Common myeloid progenitor, CD34-positive (primary cell): ENCODE measurements at places on chromosomes 1 and 21.

- no peak for DNase-seq
These were observed 12.2 kb downstream of the FCRLB start for GRCh38 chr1:161733526-161733925.

DNA sequence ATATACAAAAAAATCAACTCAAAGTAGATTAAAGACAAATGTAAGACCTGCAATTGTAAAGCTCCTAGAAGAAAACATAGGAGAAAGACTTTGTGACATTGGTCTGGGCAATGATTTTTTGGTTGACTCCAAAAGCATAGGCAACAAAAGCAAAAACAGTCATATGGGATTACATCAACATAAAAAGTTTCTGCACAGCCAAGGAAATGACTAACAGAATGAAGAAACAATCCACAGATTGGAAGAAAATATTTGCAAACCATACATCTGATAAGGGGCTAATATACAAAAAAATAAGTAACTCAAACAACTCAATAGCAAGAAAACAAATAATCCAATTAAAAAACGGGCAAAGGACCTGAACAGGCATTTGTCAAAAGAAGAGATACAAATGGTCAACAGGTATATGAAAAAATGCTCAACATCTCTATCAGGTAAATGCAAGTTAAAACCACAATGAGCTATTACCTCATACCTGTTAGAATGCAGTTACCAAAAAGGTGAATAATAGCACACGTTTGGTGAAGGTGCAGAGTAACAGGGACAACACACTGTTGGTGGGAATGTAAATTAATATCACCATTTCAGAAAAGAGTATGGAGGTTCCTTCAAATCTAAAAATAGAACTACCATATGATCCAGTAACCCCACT, 173.7 kb upstream of the COA6 start:
- no peak for DNase-seq

DNA sequence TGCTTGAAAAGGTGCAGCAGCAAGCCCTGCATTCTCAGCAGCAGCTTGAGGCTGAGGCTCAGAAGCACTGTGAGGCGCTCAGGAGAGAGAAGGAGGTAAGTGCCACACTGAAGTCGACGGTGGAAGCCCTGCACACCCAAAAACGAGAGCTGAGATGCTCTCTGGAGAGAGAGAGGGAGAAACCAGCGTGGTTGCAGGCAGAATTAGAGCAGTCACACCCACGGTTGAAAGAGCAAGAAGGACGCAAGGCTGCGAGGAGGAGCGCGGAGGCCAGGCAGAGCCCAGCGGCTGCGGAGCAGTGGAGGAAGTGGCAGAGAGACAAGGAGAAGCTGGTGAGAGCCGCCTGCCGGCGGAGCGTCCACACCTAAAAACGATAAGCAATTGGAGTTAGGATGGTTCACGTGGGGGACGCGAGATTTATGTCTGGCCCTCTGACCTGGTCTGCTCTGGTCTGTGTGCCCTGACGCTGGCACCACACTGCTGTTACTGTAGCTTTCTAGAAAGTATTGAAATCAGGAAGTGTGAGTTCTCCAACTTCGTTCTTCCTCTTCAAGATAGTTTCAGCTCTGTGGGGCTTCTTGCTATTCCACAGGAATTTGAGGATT, 26.7 kb upstream of the DIP2A start:
- DNase-seq: no peak

DNA sequence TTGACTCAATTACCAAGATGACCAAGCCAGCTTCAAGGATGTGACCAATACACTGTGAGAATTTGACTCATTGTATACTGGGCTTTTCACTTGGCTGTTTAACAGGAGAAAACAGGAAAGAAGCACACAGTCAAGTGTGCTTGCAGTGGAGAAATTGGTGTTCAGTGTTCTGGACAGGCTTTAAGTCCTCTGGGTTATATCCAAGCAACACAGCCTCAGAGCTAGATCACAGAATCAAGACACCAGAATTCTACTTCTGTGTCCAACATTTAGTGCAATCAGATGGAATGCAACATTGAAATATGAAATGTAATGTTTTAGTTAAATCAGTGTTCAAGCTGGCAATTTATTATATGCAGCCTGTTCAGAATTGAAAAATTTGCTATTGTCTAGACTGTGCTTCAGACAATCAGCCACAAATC, 694.4 kb downstream of the LTN1 start:
- no peak for DNase-seq

DNA sequence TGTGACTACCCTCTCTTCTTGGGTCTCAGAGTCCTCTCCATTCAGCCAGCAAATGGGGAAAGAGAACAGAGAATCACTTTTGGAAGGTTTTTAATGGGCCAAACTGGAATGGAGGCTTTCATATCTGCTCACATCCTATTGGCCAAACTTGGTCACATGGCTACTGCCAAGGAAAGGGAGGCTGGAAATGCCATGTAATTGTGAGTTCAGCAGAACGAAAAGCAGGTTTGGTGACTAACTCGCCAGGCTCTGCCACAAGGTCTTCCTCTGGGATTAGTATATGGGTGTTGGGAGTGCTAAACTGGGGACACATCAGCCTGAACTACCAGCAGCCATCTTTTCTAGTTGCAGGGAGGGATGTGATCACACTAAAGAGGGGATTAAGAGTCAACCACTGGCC, 19.2 kb downstream of the RD3 start:
- no peak for DNase-seq

GRCh38 chr1:88892357-88892877, 1.1 kb upstream of the GTF2B start:
- DNase-seq: peak; percentile 52

GRCh38 chr1:180158149-180159147, 3.8 kb downstream of the QSOX1 start:
- no peak for DNase-seq

GRCh38 chr1:155529109-155529508, 33.5 kb downstream of the ASH1L start:
- no peak for DNase-seq

- DNase-seq: no peak
These were observed 43.5 kb upstream of the KIF21B start for GRCh38 chr1:201066986-201067385.

DNA sequence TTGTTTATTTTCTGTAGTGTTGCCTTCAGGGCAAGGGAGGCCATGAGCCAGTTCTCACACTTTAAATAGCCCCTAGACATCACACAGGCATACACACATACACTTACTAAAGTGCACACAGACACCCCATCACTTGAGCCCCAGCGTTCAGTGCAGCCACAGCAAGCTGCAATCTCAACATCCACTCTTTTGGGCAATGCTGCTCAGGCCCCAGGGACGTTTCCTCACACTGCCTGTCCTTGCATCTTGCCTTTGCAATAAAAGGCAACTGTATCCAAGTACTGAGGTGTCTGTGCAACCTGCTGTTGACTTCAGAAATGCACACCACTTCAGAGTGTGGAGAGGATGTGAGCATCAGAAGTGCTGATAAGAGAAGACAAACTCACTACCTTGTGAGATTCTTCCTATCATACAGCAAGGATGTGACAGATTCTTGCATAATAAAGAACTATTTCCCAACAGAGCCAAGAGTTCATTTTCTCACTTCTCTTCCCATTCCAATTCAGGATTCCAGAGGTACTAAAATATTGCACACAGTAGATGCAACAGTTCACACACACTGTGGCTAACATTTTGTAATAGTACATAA, 36.2 kb downstream of the IRF2BP2 start:
- DNase-seq: no peak

DNA sequence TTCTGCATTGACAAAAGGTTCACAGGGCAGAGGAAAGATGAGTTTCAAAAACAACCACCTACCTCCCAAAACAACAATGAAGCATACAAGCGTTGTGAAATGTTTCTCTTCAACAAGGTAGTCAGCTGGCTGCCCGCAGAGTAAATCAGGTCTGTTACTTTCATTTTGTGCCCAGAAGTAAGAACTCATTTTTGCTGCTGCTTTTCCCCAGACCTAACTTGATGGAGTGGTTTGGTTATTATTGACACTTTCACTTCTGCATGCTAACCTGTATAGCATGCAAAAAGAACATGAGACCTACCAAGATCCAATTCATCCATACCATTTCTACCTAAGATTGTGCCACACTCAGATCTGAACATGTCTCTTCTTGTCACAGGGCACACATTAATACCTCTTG, 1.3 kb downstream of the SLC9C2 start:
- DNase-seq: no peak

- peak; percentile 51 for DNase-seq
These were observed 83.4 kb downstream of the LYST start for GRCh38 chr1:235783148-235783776.

- peak; percentile 39 for DNase-seq
These were observed 1.1 kb upstream of the TMEM82 start for GRCh38 chr1:15740924-15741850.

GRCh38 chr1:62417351-62417999, 19.4 kb upstream of the USP1 start:
- no peak for DNase-seq

GRCh38 chr1:13667691-13668090, 32.3 kb upstream of the PRDM2 start:
- peak; percentile 36 for DNase-seq

- no peak for DNase-seq
These were observed 6.5 kb downstream of the CDK18 start for GRCh38 chr1:205510951-205511330.

- DNase-seq: no peak
These were observed 150.3 kb upstream of the ETV3 start for GRCh38 chr1:157288492-157288891.

GRCh38 chr1:8238141-8239038, 79.5 kb upstream of the SLC45A1 start:
- no peak for DNase-seq

DNA sequence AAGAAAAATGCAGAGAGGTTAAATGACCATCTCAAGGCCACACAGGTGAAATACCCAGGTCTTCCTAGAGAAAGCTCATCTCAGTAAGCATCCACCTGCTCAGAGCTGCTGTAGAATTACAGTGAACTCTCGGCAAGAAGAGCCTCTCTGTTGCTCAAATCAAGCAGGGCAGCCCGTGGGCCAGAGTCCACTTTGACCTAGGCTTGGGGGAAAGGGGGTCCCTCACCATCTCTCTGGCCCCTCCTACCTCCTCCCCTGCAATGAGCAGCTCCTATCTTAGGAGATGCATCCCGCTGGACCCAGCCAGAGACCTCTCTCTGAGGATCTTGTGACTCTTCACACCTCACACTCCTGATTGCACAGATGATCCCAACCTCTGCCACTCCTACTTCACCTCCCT, 364.7 kb downstream of the PTPRU start:
- no peak for DNase-seq

DNA sequence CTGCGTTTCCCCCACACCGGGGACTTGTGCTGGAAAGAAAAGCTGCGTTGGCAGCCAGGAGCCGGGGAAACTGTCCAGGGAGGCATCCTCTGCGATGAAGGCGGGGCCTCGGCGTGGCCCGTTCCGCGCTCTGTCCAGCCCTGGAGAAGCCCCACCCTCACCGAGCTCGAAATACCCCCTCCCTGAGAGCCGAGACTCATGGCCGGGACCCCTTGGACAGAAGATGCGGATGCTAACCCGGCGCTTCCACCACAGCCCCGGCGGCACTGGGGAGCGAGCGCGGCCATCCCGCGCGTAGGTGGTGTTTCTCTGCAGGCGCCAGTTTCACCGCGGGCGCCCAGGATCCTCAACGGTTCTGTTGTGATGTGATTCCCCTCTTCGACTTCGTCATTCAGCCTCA, 31.6 kb downstream of the PDE9A start:
- no peak for DNase-seq

- no peak for DNase-seq
These were observed 585.1 kb downstream of the PTPRC start for GRCh38 chr1:199223936-199224335.

DNA sequence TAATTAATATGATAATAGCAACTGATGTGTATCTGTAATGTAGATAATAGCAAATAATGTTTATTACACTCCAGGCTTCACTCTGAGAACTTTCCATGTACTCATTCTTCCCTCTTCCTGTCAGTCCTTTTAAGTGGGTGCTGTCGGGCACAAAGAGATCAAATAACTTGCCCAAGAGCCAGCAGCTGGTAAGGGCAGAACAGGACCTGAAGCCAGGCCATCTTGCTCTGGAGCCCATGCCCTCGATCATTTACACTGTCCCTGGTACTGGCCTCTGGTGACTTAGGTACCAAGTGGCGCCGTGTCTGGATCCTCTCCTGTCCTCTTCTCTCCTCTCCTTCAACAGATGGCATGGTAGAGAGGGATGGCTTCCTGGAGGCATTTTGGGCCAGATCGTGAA, 97.2 kb downstream of the VPS13D start:
- no peak for DNase-seq

DNA sequence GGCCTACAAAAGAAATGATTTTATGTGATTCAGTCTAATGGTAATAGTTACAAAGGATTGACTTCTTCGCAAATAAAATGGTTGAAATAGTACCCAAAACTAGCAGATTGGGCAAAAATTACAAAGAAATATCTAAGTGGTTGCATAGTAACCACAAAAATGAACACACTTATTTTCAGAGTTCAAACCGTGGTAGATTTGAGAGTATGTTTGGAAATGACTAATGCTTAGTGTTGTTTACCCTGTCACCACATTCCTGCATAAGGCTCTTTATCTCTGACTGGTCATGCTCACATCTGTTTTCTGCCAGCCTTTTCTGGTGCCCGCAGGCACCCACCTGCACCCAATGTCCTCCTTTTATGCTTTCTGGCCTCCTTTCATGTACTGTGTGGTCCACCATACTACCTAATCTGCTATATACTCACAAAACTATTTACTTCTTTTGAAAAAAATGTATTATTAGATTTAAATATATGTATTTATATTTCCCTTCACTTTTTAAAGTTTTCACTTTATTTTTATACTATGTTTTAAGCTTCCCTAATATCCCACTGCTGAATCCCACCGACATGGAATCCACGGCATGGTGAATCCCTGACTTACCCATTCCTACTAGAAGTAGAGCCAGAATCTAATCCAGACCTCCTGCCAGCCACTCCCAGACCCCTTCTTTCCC, 30.3 kb downstream of the PTPRC start:
- peak; percentile 88 for DNase-seq

DNA sequence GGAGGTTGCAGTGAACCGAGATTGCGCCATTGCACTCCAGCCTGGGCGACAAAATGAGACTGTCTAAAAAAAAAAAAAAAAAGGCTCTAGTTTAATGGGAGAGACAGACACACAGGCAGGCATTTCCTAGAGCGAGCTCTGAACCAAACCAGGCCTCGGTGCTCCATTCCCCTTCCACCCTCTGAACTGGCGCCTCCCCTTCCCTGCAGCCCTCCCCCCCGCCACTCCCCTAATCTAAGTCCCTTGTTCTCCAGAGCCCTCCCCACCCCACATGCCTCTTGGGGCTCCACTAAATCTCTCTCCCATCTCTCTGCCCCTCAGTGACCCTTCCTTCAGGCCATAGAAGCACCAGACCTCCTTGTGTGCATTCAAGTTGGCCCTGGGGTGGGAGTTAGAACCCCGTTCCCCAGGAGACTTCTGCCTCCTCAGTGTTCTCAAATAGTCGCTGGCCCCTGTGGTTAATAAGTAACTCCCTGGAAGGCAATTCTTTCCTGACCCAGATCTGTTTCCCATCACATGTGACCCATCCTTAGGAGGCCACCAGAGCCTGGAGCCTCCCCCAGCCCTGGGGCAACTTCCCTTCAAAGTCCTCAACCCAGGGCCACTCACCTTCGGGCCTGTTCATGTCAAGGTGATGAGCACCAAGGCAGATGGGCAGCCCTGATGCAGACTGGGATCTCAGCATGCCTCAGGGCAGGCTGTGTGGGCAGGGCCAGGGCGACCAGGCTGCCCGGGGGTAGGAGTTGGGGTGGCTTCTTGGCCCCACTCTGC, 42.6 kb upstream of the EPB41 start:
- DNase-seq: no peak

- no peak for DNase-seq
These were observed 65.8 kb downstream of the TRABD2B start for GRCh38 chr1:47931395-47931794.
